Hippocampal formation (tissue), 2 donors: ENCODE measurements at places on chromosomes 2 and 18.

GRCh38 chr2:195967336-195967735, 101.3 kb downstream of the DNAH7 start:
- DNase-seq: no peak

- no peak for DNase-seq
Observed at GRCh38 chr2:236977063-236977851, 108.4 kb upstream of the COPS8 start.

DNA sequence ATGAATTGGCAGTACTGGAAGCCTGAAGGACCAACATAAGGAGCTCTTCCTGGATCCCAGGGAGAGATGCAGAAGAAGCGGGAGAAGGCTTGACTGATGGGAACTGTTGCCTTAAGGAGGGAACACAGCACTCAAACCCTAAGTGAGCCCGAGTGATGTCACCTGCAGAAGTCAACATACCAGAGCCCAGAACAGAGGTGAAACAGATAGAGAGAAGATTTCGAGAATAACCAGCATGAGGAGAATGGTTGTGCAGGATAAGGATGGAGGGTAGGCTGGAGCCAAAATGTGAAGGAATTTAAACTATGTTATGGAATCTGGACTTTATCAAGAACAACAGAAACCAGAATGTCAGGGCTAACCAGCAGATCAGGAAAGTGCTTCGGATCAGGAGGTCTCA, 463.1 kb upstream of the DDX18 start:
- no peak for DNase-seq

DNA sequence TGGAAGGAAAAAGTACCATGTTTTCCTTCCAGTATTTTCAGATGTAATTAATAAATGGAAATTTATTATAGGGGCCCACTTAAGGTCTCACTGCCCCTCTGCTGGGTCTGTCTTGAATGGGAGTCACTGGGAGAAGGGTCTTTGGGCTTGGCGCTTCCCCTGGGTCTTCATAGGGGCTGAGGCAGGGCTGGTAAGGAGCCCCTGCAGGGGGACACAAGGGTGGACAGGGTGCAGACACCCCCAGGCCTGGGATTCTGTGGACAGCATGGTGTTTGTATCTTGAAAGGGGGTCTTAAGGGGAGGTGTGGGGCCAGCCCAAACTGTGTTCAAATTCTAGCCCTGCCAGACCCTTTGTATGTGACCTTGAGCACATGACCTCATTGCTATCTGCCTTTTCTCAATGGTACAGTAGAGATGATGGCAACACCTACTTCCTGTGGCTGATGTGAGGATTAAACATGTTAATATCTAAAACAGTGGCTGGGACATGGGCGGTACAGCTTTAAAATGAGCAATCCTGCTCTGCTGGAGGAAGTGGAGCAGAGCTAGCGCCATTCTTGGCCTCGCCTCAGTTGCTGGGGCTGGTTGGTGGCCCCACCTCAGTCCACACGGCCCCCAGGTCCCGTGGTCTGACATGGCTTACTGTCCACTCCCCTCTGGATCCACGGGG, 71.6 kb downstream of the GNAL start:
- no peak for DNase-seq

GRCh38 chr18:46337271-46337670, 233.1 kb downstream of the HAUS1 start:
- no peak for DNase-seq

DNA sequence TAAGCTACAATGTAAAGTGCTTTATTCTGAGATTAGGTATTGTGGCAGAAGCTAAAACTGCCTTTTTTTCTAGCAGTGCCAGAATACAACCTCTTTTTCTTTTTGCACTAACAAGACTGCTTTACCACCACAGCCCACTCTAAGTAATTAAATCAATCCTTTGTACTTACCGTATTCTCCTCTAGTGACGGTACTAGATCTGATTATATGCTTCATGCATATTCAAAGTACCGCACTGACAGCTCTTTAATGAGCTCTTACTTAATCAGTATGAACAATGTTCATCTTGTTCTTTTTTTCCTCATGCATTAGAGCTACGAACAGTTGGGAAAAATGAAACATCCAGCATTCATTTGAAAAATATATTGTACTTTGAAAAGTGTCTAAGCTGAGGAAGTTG, 16.1 kb upstream of the OTX1 start:
- DNase-seq: no peak

DNA sequence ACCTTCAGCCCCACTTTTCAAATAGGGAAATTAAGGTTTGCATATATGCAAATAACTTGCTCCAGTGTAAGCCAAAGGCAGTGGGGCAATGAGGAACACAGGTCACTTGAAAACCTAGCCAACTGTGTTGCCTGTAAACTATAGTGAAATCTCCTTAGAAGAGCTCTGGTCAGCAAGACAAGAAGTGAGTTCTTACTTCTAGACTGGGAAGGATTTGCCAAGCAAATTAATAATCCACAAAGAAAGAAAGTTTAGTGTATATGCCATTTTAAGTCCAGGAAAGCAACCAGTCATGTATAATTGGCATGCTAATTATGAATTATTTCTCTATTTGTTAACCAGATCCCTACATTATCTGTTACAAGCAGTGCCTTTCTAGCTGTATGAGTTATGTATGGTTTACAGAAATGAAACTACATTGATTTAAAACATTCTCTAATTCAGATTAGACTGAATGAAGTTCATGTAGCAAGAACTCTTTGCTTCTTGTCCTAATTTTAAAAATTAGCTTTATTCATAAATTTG, 129.9 kb downstream of the MTX2 start:
- DNase-seq: no peak

DNA sequence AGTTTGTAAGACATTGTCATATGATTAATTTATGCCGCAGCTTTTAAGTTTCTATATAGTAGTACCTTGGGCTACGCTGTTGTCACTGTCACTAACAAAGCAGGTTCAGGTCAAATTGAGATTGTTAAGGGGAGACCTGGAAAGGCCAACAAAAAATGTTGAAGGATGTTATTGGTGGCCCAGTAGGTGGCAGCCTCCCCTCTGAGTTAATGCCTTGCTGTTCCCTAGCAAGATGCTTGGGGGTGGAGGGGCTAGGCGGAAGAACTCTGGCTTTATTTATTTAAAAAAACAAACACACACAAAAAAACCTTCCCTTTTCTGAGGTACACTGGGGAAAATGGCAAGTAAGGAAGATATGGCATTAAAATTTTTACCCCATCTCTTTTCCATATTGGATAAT, 128.3 kb upstream of the ATP5MC3 start:
- no peak for DNase-seq

GRCh38 chr18:9612215-9612830, 2.0 kb downstream of the PPP4R1 start:
- peak; percentile 2 for DNase-seq

DNA sequence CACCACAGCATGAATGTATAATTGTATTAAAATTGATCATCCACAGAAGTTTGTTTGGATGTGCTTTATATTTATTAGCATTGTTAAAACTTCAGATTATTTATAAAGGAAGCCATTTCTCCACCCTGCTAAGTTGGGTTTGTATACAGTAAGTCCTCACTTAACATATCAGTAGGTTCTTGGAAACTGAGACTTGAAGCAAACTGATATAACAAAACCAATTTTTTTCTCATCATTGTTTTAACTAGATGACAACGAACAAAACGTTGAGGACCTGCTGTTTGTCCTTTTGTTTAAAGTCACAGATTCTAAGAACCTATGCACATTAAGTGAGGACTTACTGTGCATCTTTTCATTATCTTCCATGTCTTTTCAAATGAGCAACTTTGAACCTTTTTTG, 17.1 kb downstream of the C2orf69 start:
- no peak for DNase-seq

DNA sequence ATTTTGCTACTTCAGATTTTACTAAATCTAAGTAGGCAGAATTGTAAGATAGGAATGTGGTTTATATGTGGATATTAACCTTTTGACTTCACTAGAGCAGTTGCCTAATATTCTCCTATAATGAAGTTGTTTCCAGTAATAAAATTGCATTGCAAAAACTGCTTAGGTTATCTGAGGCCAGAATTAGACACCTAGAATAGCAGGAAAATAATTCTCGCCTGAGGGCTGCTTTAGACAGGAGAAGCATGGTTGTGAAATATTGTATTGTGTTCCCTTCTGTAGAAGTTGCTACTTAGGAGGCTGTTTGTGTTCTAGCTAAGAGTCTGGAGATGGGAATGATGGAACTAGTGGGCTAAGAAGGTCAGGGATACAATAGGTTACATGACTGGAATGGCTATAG, 146.3 kb downstream of the PLCL1 start:
- DNase-seq: no peak

DNA sequence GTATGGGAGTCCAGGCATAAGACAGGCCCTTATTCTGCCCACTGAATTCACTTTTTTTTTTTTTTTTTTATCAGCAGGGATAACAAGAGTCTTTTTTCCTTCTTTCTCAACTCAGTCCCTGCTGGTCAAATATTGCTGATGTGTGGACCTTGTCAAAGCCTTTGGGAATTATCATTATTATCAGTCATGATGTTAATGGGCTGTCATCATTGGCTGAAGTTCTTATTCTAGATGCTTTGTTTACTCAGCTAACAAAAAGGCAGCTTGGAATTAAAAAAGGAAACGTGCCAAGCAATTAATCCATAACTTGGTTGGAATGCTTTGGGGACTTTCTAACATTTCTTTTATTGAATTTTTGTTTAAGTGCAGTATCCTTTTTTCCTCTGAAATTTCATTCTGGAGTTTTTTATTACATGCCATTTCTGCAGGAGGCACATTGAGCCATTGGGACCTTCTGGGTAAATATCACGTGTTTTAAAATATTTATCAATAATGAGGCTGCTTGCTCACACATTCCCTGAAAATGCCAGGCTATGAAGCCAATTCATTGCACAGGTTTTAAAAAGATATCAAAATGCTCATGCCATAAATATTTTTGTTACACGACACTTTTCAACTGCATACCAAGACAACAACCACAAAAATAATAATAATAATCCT, 246.3 kb downstream of the TXNL1 start:
- DNase-seq: no peak

- no peak for DNase-seq
Observed at GRCh38 chr18:9419956-9420631, 55.2 kb upstream of the RALBP1 start.

GRCh38 chr2:236179236-236180075, 11.3 kb upstream of the GBX2 start:
- DNase-seq: no peak

GRCh38 chr18:58363767-58364540, 264.9 kb downstream of the ALPK2 start:
- no peak for DNase-seq

- no peak for DNase-seq
Observed at GRCh38 chr2:45533771-45534170, 77.3 kb downstream of the SRBD1 start.

- peak; percentile 90 for DNase-seq
Observed at GRCh38 chr2:112541315-112542122, 746 bp upstream of the POLR1B start.

GRCh38 chr18:23943903-23944624, 70.5 kb upstream of the TTC39C start:
- no peak for DNase-seq

- no peak for DNase-seq
Observed at GRCh38 chr2:62185475-62186155, 10.3 kb upstream of the B3GNT2 start.

- no peak for DNase-seq
Observed at GRCh38 chr2:26000561-26001082, 18.3 kb upstream of the KIF3C start.

GRCh38 chr2:112153179-112153490, 14.9 kb downstream of the FBLN7 start:
- no peak for DNase-seq

DNA sequence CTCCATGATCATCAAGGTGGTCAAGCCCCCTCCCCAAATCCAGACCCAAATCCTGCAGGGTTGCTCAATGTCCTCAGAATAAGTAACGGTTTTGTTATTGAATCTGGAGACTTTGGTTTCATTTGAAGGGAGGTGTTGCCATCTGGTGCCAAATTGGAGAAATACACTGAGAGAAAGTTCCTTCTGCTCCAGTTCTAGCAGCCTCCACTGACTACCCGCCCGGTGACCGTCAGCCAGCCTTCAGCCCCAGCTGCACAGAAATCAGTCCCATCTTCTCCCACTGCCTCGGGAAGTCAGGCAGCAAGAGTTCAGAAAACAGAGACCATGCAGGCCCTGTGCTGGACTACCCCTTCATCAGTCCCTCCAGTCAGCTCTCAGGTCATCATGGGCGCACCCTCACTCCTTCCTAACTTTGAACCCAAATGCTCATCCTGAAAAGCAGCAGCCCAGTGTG, 38.7 kb downstream of the PKDCC start:
- DNase-seq: peak; percentile 71

DNA sequence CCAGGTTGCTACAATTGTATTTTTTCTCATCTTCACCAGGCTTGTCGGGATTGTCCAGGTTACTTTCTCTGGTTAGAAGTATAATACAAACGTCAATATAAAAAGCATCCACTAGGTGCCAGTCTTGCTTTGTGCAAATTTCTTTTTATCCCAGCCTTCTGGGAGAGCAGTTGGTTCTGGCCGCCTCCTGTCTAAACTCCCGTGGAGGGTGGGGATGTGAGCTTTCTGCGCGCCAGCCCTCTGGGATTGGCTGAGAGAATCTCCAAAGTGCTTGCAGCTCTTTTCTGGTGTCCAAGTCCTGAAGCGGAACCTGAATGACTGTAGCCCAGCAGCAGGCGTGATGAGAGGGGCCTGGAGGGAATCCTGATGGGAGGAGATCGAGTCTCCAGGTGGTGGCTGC, 22.4 kb upstream of the TOGARAM2 start:
- peak; percentile 59 for DNase-seq

DNA sequence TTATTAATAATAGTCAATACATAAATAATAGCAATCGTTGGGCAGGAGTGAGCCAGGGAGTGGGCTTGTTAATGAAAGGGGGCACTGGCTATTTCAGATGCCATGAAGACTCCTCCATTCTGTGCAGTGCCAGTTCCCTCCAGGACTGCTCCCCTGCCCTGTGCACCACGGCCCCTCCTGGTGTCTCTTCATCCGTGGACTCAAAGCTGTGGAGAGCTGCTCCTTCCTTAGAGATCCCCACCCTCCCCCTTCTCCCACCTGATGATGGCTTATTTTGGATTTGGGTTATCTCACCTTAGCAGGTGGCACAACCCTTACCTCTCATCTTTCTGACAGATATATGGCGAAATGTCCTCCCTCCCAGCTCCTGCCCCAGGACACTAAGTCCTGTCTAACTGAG, 3.1 kb upstream of the CELF4 start:
- no peak for DNase-seq

GRCh38 chr2:216715402-216715974, 20.1 kb upstream of the IGFBP5 start:
- no peak for DNase-seq

DNA sequence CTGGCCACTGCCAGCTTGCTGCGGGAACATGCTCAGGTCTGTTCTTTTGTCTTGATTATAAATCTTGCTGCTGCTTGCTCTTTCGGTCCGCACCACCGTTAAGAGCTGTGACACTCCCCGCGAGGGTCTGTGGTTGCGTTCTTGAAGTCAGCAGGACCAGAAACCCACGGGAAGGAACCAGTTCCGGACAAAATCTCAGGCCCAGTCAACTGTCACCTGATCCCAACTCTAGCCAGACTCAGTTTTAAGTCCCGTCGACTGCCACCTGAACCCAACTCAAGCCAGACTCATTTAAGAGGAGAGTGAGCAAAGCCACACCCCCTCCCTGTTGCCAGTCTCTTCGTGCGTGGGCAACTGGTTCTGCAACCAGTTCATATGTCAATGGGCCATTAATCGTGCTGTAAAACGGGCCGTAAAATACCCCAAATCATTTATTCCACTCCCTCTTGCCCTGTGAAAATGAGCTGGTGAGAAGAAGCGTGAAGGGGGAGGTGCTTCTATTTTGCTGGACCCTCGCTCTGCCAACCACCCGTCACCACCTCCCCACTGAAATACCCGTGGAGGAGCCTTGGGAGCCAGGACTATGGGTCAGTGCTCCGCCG, 224.3 kb downstream of the NDUFA10 start:
- no peak for DNase-seq
